ENCODE measurements at places on chromosomes 5 and 9.

- DNase-seq = no peak
These were observed 9.7 kb downstream of the PCDH1 start for GRCh38 chr5:141868541-141868940.

GRCh38 chr5:121503111-121503840 lies 348.4 kb upstream of the FTMT start:
- no peak for DNase-seq

- no peak for DNase-seq
These were observed 100.3 kb downstream of the GCNT1 start for GRCh38 chr9:76559286-76559685.

DNA sequence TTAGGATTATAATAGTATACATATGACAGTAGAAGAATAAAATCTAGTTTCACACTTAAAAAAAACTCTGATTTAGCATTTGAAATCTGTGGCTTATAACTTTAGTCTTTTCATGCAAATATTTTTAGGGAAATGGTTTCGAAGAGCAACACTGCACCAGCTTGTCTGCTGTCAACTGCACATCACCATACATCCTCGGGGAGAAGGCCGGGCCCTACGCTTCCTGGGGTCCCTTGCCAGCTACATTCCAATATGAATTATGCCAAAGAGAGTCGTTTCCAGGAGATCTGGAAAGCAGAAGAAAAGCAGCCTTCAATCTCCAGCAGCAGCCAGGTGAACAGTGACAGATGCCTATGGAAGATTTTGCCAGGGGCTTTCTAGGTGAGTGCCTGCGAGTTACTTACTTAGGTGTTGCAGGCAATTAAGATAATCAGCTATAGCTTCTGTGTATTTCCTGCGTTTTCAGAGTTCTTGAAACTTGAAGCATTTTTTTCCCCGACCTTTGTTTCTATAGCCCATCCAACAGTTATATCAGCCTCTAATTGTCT lies 166.8 kb downstream of the TRPM3 start:
- no peak for DNase-seq

- no peak for DNase-seq
These were observed 1.0 kb upstream of the HK3 start for GRCh38 chr5:176899946-176900779.

GRCh38 chr9:5430912-5431311 lies 6.8 kb downstream of the PLGRKT start:
- no peak for DNase-seq

GRCh38 chr9:107270082-107270481 lies 13.0 kb upstream of the RAD23B start:
- DNase-seq = no peak

- peak; percentile 10 for DNase-seq
These were observed 55.7 kb downstream of the TSSK1B start for GRCh38 chr5:113378959-113379541.

DNA sequence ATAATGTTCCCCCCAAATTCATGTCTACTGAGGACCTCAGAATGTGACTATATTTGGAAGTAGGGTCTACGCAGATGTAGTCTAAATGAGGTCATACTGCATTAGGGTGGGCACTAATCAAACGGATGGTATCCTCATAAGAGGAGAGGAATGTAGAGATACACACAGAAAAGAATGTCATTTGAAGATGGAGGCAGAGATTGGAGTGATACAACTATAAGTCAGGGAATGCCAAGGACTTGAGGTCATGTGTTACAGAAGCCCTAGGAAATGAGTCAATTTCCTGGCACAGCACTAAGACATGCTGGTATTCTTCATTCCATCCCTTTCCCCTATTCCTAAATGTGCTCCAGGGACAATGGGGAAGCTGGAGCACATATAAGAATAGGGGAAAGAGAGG lies 758 bp upstream of the PDCD1LG2 start:
- DNase-seq = peak; percentile 75

DNA sequence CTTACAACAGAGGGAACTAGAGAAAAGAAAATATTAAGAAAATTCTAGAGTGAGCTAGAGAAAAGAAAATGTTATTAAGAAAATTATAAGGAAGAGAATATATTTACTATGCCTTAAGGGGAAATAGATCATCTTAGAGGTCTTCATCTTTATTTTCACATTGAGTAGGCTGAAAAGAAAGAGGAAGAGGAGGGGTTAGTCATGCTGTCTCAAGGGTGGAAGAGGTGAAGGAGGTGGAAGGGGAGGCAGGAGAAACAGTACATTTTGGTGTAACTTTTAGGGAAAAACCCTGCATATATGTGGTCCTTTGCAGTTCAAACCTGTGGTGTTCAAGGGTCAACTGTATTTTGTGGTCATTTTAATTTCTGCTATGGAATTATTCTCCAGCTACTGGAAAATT lies 46.6 kb downstream of the PPIP5K2 start:
- no peak for DNase-seq

DNA sequence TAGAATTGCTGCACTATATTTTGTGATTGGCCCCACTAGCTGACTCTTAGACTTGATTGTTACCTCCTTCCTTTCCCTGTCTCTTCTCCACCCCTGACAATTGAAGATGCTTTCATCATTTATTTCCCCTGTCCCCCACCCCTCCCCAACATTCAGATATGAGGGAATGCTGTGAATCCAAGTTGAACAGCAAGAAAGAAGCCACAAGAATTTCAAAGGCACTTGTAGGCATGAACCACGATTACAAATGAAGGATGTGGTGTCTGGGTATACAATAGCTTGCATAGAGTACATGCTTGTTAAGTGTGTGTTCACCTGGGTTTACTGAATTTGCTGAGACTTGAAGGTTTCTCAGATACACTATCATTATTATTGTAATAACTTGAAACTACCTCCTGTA lies 78.3 kb upstream of the TRIO start:
- DNase-seq = no peak

GRCh38 chr5:65108786-65109743 lies 340.3 kb downstream of the CWC27 start:
- DNase-seq = no peak

DNA sequence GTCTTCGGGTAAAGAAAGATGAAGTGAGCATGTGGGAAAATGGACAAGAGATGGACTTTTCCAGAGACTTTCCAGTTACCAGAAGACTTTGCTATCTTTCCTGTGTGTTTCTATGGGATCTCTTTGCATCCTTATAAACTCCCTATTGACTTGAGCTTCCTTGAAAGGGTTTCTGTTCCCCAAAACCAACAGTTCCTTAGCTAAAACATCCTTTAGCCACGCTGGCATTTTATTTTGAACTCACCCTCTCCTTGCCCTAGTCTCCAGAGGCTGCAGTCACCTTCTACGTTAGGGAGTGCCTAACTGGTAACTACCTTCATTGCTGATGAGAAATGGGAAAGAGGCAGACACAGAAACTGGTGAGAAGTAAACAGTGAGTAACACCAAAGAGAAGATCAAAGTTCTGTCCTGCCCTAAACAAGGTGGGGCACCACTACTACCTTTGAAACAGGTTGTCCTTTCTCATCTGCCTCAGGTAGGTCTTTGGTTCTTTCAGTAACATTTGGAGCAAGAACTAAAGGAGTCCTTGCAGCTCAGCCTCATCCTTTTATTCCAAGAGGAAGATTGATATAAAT lies 402.9 kb downstream of the ENC1 start:
- no peak for DNase-seq

GRCh38 chr5:138543730-138544104 lies 681 bp upstream of the ETF1 start:
- no peak for DNase-seq

DNA sequence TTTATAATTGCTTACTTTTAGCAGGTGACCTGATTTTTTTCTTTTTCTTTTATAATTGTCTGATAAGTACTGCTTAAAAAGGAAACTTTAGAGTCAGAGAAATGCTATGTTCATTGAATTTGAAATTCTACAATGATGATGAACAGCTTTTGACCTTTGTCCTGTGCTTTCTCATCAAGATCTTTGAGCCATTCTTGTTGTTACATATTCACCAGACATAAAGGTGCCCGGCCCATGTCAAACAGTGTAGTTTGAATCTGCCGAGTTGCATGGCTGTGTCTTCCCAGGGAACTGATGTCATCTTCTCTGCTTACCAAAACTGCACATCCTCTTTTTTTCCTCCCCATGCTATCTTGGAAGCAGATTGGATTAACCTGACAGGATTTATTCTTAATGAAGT lies 163.6 kb downstream of the LRRC70 start:
- no peak for DNase-seq

- DNase-seq = no peak
These were observed 115.6 kb downstream of the PDE8B start for GRCh38 chr5:77325921-77326541.

- peak; percentile 23 for DNase-seq
These were observed 8.4 kb downstream of the SPEF2 start for GRCh38 chr5:35626108-35626507.

DNA sequence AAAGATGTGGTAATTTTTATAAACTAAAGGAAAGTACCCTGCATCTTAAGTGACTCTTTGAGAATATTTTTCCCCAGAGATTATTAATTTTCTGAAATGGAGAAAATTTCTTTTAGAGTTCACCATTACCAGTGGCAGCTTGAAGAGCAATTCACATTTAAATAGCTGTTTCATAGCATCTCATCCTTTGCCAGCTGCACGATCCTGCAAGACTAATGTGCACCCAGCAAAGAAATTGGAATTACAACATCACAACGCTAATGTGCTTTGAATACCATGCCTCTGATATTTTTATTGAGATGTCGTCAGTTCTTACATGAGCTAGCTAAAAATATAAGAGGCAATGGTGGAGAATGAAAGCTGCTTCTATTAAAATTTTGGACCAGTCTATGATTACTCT lies 423.5 kb downstream of the TAF11L14 start:
- DNase-seq = no peak

DNA sequence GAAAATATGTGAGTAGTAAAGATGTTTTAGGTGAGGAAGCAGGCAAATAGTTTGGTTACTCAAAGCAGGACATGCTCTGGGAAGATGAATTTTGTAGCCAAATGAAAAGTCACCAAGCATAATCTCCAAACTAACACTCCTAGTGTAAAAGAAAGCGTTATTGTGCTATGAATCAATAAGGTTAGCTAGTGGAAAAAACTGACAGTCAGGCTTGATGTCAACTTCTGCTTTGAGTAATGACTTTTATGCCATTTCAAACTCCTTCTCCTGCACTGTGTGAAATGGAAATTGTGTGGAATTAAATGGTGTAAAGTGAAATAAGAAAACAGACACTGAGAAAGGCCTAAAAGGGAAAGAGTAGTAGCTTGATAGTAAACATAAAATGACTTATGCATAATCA lies 637.2 kb upstream of the DMAC1 start:
- no peak for DNase-seq

DNA sequence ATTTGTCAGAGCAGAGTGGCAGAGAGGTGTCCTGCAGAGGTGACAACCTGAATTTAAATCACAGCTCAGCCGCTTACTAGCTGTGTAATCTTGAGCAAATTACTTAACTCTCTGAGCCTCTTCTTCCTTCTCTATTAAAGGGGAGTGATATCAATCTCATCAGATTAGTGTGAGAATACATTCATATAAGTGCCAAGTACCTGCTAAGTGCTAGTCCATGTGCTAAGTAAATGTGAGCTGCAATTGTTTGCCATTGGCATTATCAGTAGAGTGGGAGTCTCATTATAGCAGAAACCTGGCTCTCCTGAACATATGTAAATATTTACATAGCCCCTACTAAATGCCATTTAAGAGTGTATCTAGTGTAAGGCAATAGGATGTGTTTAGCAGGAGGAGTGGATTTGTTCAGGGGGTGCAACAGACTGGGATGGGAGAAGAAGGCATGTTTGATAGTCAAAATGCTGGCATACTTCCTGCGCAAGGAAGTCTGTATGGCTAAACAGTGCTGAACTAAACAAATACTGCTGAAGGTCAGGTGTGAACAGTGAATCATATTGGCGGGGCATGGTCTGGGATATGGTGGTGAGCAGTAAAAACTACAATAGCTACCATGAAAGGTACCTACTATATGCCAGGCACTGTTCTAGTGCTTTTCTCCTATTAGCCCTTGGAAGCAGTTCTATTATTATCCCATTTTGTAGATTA lies 74.5 kb downstream of the F2RL2 start:
- DNase-seq = no peak

DNA sequence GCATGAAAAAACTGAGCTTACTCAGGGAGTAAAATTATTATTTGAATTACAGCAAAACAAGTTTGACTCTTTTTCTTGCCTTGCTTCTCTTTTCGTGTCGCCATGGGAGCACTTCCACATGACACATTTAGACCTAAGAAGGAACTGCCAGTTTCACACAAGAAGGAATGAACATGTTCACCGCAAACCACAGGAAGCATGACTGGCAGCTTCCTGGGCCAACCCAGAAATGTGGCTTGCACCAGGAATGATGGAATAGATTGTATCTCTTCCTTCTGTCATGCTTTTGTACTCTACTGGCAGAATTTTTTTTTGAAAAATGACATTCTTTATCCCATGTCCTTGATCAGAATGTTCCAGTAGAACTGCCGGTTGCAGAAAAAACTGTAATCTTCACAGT lies 32.9 kb upstream of the MAN2A1 start:
- DNase-seq = peak; percentile 74

- no peak for DNase-seq
These were observed 245.8 kb downstream of the TLE4 start for GRCh38 chr9:79817438-79818004.

- no peak for DNase-seq
These were observed 12.2 kb downstream of the BHMT2 start for GRCh38 chr5:79081779-79082178.

DNA sequence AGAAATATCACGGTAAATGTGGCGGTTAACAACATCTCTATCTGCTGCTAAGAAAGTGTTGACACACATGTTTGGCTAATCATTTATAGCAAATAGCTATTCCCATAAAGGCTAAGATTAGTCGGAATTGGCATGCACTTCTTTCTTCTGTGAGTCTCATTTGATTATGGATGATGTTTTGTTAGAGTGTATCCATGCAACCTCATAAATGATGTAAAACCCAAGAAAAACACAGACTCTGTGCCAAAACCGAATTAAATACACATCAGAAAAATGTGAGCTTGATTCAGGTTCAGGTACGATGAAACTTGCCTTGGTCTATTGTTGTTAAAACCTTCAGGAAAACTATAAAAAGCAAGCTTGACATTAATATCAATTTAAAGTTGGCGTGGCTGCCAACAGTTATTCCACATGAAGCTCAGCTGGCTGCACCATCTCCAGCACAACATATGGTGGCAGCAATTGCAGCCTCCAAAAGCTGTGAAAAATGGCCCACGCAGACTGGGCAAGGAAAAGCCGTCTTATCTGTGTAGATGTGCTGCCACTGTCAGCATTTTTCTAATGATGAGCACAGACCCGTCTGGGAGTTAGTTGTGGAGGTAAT lies 41.1 kb upstream of the ICE1 start:
- no peak for DNase-seq

- DNase-seq = no peak
These were observed 33.5 kb downstream of the CSNK1G3 start for GRCh38 chr5:123545506-123545905.

GRCh38 chr9:75504721-75505120 lies 385.8 kb upstream of the PCSK5 start:
- no peak for DNase-seq

GRCh38 chr9:113364951-113365350 lies 11.8 kb downstream of the HDHD3 start:
- no peak for DNase-seq
